NCI-H187 treated with DMSO at 0.1 percent for 48 hours (cell line): ENCODE measurements at places on chromosomes 2 and 18.

DNA sequence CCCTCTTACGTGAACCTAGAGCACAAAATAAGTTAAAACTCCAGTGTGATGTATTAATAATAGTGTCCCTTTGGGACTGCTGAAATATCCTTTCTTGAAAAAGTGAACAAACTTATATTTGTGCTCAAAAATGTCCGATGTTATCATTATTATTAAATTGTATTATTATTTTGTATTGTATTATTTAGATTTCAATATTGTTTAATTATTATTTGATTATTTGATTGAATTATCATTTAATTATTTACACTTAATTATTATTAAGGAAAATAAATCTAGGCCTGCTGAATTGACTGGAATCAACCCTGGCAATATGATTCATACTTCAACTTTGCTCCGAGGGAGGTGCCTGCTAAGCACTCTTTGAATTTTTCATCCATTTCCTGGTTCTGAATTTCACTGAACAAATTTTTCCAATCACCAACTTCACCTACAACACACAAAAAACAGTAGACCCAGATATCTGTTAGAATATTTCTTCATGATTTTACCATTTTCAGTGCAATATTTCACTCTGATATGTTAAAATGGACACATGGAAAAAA, 10.9 kb upstream of the EIF2AK2 start:
- no peak for DNase-seq

GRCh38 chr2:144063602-144064001, 456.3 kb downstream of the ZEB2 start:
- DNase-seq, result no peak

- DNase-seq, result no peak
Measured at GRCh38 chr2:230658577-230658876, 54.1 kb upstream of the CAB39 start.

GRCh38 chr2:111946294-111947114, 48.1 kb downstream of the MERTK start:
- no peak for DNase-seq
